ENCODE measurements at places on chromosomes 16 and 17.

- no peak for DNase-seq
Measured at GRCh38 chr16:62130101-62130500, 93.9 kb upstream of the CDH8 start.

DNA sequence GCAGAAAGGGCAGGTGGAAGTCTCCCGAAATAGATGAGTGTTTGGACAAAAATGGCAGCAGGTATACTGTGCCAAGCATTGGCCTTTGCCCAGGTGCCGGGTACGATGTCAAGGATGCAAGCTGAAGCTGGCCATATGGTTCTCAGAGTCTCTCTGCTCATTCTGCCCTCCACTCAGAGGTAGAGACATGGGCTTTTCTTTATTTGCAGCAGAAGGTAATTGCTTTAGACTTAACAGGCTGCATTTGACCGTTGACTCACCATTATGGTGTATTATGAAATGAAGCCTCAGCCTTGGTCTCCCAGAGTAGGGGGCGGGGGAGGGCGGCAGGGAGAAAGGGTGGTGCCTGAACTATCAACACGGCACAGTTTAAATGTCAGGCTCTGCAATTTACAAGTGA lies 969.1 kb upstream of the EEF2KMT start:
- DNase-seq: no peak

DNA sequence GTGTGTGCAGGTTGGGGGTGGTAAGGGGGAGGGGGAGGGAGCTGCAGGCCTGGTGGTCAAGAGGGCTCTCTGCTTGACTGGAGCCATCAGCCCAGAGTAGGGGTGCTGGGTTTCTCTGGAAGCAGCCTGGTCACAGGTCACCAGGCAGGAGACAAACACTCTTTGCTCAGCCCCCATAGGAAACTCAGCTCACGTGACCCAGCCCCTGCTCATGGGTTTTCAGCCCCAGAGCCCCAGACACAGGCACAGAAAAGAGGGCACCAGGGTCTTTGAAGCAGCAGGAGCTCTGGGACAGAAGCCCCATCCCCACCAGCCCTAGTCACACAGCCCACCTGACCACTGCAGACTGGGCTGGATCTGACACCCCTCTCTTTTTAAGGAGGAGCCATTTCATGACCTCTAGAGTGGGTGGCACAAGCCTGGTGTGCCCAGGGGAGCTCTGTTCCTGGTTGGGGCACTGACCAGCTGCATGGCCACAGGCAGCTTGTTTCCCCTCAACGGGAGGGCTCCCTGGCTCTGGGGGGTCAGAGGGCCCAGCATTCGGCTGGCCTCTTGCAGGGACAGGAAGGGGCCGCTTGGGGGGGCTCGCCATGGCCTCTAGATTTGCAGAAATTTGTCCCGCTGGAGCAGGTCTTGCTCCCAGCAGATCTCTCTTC lies 13.8 kb upstream of the CD79B start:
- DNase-seq: no peak

- no peak for DNase-seq
Measured at GRCh38 chr17:8120520-8121406, 2.4 kb upstream of the ALOXE3 start.

GRCh38 chr17:68383443-68384321 lies 73.6 kb downstream of the WIPI1 start:
- no peak for DNase-seq

DNA sequence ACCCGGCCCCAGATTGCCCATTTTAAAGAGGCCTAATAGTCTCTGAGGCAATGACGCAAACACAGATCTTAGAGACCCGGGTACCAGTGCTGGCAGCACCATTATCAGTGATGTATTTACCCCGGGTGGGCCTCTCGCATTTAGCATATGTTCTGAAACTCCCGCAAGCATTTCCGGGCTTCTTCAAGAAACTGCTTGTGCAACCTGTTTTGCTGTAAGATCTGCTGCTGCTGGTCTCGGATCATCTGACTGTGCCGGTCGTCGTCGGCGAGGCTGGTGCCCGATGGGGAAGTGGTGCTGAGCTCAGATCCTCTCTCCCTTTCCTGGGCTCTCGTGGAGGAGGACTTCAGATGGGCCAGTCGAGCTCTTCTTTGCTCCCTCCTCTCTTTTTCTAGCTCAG lies 12.5 kb downstream of the CEP295NL start:
- no peak for DNase-seq

DNA sequence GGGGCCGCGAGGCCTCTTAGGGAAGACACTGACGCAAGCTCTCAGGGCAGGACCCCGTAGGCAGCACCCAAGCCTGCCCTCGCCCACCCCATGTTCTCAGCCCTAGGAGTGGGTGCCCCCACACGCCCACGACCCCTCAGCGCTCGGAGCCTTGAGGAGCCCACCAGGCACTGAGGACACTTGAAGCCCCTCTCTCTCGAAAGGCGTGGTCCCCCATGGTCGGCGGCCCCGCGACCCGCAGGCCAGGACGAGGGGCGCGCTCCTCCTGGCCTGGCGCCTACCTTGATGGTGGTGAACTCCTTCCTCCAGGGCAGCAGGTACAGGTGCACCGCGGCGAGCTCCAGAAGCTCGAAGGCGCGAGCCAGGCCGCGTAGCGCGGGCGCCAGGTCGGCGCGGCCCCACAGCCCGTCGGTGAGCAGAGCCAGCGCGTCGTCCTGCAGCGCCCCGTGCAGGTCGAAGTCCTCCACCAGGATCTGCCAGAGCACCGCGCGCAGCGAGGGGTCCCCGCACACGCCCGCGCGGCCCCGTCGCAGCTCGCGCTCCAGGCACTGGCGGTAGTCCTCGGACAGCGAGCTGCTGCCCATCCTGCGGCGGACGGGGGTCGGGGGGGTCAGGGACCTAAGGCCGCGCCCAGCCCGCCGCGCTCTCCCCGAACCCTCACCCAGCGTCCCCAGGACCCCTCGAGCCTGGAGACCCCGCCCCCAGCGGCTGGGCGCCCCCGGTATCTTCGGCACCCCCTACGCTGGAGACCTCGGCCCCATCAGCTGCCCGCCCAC lies 668 bp downstream of the SPATA2L start:
- DNase-seq: no peak

- DNase-seq: no peak
Measured at GRCh38 chr16:23905027-23905426, 69.2 kb downstream of the PRKCB start.

- no peak for DNase-seq
Measured at GRCh38 chr16:27724482-27725235, 174.7 kb downstream of the KATNIP start.
